CD8-positive, alpha-beta memory T cell (primary cell): ENCODE measurements at places on chromosomes 7 and 10.

DNA sequence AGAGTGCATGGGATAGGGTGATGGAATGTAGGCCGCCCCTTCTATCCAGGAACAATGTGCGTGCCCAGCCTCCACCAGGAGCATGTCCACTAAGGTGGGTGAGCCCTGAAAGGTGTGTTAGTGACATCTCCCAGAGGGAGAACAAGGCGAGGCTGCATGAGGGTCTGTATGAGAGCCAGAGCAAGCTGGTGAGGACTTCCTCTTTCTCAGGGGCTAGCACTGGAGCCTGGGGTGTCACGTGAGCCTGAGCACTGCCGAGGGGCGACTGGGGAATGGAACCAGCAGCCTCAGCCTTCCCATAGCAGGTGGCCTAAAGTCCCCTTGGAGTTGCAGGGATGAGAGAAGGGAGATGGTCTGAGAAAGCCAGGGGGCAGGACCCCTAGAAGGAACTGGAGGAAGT is 156.3 kb upstream of the COBL start:
- no peak for DNase-seq

GRCh38 chr10:68163735-68164134 is 54.4 kb downstream of the MYPN start:
- DNase-seq, result no peak

- no peak for DNase-seq
These were observed 12.7 kb upstream of the PDLIM1 start for GRCh38 chr10:95303535-95303934.

GRCh38 chr10:122130474-122131110 is 140.5 kb upstream of the BTBD16 start:
- DNase-seq, result no peak

GRCh38 chr10:102629661-102630614 is 14.3 kb upstream of the TRIM8 start:
- DNase-seq, result no peak

- DNase-seq, result no peak
These were observed 217.8 kb downstream of the TFEC start for GRCh38 chr7:115812794-115813193.

DNA sequence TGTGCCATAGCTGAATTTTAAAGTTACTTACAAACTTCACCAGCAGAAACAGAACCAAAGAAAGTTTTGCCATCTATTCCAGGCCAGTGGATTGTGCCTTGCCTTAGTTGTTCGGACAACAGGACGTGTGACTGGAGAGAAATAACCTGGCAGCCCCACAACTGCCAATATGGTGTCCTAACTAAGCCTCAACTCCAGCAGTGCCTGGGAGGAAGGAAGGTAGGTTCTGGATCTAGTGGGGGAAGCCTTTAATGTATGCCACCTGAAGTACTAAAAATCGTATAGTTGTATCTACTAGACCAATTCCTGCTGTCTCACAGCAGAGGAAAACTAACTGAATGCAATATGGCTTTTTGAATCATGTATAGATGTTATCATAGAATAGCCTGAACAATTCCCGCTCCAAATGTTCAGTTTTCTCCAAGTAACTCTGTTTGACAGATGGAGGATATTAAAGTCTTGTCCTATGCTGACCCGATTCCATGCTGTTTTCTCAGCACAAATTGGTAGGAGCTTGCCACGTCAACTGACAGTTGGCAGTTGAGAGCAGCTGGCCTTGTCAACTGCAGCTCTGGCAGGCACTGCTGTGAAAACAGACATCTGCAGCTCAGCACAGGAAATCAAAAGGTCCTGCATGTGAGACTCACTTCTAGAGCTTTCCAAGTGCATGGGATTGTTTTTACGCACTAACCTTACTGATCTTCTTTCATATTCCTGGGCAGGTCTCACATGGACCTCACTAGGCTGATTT is 84.5 kb upstream of the WNT16 start:
- no peak for DNase-seq
